NCI-H2081 (cell line): ENCODE measurements at places on chromosomes 12 and 14.

DNA sequence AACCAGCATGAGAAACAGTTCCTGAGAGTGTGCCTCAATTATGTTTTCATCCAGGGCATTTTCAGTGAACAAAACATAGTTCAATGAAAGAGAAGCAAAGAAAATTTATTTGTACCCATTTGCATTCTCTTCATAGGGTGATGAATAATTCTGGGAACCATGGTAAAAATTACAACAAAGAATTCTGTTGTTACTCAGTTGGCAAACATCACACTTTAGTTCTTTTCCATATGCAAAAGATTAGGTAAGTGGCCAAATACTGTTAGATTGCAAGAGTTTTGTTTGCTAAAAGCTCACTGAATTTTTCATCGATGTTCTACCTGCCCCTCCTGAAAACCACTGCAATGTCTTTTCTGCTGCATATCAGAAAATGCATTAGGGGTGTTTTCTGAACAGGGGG is 132.4 kb upstream of the RGS6 start:
- no peak for DNase-seq

DNA sequence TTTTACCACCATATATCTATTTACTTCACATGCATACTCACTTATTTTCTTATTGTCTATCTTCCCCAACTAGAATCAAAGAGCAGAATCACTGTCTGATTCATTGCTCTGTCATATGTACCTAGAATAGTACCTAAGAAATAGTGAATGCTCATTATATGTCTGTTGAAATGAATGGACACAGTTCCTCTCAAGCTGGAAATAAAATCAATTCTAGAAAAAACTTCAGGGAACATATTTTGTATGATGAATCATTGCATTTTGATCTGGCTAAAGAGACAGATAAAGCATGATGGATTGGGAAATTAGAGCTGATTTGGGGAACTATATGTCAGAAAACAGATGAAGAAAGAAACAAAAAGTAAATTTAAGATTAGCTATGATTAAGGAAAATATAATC is 623.3 kb downstream of the C12orf50 start:
- DNase-seq, result no peak

- no peak for DNase-seq
Observed at GRCh38 chr12:95202691-95203486, 14.4 kb downstream of the FGD6 start.

DNA sequence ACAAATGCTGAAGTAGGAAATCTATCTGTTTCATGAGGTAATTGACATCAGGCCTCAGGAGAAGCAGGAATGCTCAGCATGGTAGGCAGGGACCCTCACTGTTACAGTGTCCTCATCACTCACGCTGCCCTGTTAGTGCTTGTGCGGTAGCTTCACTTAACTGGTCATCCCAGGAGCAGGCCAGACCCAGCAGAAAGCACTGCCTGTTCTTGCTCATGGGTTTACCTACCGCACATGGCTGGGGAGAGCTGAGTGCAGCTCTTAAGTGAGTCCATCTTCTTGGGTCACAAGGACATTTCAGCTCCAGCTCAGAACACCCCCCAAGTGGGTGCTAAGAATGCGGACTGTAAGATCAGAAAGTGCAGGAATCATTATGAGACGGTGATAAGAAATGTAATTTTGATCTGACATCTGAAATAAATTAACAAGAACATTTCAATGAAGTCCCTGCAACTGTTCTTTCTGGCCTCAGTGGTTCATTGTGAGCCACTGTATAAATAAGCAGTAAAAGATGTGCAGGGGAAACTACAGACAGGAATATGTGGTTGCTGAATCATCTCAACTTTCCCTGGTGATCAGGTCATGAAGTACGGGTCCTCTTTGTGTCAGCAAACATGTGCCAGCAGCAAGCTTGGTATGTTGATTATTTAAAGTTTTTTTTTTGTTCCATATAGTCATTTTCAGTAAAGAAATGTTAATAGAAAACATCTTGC is 757.7 kb upstream of the TMEM132C start:
- DNase-seq, result no peak

DNA sequence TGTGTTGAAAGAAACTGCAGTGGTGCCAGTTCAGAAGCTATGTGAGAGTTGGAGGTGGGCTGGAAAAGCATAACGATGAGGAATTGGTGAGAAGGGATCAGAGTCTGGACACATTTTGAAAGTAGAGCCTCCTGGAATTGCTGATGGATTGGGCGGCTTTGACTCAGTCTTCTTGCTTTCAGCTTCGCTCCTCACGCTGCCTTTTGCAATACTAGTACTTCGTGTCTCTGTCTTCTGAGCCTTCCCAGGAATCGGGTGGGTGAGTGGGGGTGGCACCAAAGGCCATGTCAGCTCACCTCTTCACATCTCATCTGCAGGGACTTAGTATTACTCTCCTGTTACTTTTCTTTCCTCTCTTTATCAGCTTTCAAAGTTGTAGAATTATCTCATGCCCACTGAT is 101.6 kb upstream of the RFX4 start:
- DNase-seq, result no peak

- DNase-seq, result no peak
Observed at GRCh38 chr12:114006482-114007425, 40.6 kb upstream of the RBM19 start.

DNA sequence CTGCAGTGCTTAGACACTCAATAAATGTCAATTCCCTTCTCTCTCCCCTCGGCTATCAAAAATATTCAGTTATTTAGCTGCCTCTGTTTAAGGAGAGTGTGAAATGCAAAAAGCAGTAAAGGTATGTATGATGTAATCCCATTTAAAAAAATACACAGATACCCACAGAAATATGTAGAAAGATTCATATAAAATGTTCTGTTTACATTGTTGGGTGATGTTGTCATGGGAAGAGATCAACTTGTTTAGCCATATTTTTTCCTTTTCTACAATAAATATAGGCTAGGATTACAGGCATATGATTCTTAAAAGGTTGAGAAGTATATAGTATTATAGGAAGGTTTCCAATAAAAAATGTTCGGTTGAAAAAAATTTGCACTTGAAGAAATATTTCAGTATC is 7.8 kb downstream of the PPP2R3C start:
- DNase-seq, result no peak

GRCh38 chr12:21541773-21542172 is 15.7 kb downstream of the SPX start:
- DNase-seq, result no peak

DNA sequence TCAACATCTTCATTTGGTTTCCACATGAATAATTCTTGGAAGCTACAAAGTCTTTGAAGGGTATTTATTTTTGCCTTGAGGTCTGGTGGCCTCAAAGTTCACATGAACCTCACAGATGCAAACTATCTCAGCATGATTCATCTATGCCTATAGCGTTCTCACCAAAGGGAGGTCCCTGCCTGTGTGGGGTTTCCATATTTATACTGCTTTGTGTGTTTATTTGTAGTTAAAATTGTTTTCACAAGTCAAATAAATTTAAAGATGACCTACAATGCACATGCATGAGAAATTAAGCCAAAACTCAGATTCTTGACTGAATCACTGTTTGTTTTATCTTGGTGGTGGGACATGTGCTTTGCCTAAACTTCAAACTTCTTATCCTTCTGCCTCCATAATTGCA is 176.7 kb downstream of the PPM1H start:
- DNase-seq, result no peak

- no peak for DNase-seq
Observed at GRCh38 chr14:95784137-95784536, 70.2 kb upstream of the TCL1A start.

GRCh38 chr14:52663850-52664249 is 31.5 kb downstream of the ERO1A start:
- DNase-seq, result peak; percentile 79

- peak; percentile 9 for DNase-seq
Observed at GRCh38 chr14:76456200-76456599, 80.3 kb downstream of the ESRRB start.

GRCh38 chr12:121284551-121285390 is 11.7 kb downstream of the CAMKK2 start:
- DNase-seq, result no peak

DNA sequence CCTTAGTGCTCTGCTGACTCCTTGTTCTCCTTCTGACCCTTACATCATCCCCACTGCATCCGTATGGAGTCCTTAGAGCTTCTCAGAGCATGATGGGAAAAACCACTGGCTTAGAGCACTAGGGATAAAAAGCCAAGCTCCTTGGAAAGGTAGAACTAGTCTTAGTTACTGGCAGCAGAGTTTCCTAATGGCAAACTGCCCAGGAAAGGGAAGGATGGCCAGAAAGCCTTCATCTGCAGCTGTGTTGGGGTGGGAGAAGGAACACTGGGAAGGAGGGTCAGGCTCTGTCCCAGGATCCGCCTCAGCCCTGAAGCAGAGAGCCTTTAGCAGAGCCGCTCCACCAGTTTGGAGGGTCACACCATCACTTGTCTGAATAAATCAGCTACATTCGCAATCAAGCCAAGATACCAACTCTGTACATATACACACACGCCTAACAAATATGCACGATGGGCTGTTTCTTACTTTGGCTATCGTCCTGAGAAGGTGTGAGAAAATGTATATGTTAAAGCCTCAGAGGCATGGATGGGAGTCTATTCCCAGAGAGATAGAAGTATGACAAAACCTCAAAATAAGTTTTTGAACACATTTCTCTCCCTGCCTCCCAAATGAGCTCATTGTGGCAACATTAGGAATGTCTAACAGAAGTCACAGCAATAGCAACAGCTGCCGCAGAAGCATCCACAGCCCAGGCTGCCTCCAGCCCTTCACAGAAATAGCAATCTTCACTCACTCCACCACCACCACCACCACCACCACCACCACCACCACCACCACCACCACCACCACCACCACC is 18.6 kb upstream of the GALNT8 start:
- DNase-seq, result no peak

DNA sequence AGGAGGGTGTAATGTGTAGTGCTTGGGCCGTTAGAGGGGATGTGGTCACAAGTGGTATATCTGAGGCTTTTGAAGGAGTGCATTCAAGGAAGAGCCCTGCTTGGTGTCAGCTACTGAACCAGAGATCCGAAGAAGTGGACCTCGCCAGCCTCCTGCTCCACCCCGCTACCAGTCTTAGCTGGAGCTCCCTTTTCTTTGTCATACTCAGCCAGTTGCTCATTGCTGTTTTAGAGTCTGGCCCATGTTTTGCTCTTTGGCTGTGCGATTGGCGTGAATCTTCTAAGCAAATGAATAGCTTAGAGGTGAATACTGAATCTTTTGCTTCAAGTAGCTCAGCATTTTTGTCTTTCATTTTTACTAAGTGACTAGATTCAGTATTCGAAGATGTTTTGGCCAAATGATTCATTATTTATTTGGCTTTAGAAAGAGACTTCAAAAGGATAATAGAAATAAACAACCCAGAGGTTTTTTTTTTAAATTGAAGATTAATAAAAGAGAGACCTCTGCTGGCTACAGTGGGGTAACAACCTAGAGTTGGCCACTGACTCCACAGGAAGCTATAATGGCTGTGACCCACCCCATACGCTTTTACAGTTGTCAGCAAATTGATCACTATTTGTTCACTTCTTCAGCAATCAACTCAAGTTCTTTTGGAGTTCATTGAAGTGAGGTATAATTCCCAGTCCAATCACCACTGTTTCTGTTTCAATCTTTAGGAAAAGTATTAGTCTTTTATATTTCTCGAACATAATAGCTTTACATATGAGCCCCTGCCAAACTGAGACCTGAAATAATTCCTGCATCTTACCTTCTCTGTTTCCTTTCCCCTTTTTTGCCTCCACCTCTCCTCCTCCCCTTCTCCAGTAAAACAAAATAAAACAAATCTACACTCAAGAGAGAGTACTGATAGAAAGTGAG is 19.9 kb downstream of the CDKN1B start:
- peak; percentile 35 for DNase-seq

- DNase-seq, result peak; percentile 34
Observed at GRCh38 chr12:63844391-63845341, at the start of gene SRGAP1. Gene SRGAP1, plus strand, starts transcription at chr12:63844700. Its CDS starts 117 bp downstream, at chr12:63844817.

DNA sequence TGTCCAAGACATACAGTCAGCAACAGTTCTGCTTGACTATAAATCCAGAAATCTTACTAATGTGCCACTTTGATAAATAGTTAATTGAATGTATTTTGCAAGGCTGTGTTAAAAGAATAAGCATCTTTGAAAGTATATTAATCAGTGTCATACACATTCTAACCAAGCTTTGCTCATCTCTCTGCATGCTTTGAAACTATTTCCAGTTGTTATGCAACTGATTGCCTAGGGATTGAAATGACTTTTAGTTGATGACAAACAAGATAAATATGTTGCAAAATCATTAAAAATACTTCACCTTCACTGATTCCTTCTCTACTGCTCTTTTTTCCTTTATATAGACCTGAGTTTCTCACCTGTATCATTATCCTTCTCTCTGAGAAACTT is 91.3 kb downstream of the AEBP2 start:
- DNase-seq, result no peak

GRCh38 chr14:102200690-102201352 is 61.1 kb downstream of the WDR20 start:
- DNase-seq, result no peak

DNA sequence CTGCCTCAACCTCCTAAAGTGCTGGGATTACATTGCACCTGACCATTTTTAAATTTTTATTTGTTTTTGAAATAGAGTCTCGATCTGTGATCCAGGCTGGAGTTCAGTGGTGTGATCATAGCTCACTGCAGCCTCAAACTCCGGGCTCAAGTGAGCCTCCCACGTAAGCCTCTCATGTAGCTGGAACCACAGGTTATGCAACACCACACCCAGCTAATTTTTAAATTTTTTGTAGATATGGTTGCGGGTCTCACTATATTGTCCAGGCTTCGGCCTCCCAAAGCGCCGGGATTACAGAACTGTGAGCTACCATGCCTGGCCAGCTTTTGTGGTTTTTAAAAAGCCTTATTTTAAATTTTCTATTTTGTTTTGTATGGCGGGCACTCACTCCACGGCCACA is 2.2 kb upstream of the DRAM1 start:
- no peak for DNase-seq

- DNase-seq, result peak; percentile 19
Observed at GRCh38 chr12:117966511-117966910, 2.3 kb downstream of the KSR2 start.

DNA sequence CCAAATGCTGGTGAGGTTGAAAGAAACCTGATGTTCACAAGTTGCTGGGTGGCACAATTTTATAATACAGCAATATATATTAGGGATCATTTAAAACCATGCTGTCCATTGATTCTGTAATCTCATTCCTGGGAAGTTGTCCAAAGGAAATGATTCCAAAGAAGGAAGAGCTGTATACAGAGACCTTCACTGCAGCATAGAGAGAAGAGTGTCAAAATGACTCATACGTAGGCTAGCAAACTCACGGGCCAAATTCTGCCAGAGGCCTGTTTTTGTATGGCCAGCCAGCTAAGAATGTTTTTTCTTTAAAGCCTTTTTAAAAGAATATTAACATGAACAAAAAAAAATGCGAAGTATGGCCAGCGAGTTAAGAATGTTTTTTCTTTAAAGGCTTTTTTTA is 69.2 kb upstream of the MED13L start:
- no peak for DNase-seq

- DNase-seq, result no peak
Observed at GRCh38 chr12:67057072-67057471, 212.1 kb upstream of the CAND1 start.

DNA sequence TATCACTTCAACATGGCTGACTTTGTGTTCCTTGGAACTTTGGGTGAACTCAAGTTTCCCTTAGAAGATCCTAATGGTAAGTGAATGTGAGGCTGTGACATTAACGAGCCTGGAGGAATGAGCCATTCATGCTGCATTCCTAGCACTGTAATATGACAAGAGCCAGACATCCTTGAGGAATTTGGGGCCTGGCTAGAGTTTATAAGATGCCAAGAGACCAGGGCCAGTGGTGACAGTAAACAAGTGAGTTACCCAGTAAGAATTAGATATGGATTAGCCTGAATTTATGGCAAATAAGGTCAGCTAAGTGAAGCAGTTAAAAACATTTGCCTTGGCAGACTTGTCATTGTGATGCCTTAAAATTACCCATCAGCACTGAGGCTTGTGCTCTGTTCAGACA is 232.4 kb downstream of the AKAP6 start:
- DNase-seq, result no peak

GRCh38 chr12:21675641-21676040 is 18.0 kb upstream of the LDHB start:
- no peak for DNase-seq
